Mesothelial cell of epicardium (in vitro differentiated cells): ENCODE measurements at places on chromosomes 2 and 18.

DNA sequence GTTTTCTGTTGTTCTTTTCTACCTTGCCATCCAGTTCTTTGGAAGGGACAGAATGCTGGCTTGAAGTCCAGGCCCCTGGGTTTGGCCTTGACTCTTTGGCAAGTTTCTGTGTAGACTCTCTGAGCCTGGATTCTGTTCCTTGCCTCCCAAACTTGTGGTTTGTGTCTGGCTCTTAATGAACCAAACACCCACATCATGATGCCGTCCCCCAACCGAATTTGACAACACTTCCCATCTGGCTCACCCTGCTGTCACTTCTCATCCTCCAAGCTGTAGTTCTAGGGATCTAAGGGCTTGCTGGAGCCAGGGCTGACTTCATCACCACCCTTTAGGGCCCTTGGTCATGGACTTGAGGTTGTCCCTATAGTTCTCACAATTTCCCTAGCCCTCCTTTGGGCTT is 68.9 kb upstream of the CELF4 start:
- no peak for DNase-seq

DNA sequence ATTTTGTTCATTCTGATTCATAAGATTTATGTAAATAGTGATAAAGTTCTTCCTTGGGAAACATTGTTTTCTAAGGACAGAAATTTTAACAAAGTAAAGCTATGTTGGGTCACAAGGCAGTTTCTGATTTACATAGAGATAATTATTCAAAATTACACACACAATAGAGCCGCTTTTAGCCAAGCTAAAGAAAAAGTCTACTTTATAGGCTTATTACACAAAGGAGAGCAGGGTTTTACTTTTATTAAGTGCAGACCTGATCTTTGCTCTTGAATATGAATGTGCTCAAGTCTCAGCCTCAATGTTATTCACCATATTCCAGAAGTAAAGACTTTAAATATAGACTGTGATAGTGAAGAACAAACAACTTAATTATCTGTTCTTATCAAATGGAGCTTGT is 787.8 kb upstream of the LINC00305 start:
- DNase-seq, result no peak

- DNase-seq, result no peak
Measured at GRCh38 chr2:168907940-168908662, 7.0 kb downstream of the G6PC2 start.

GRCh38 chr18:22667616-22668422 is 250.1 kb upstream of the CTAGE1 start:
- no peak for DNase-seq

DNA sequence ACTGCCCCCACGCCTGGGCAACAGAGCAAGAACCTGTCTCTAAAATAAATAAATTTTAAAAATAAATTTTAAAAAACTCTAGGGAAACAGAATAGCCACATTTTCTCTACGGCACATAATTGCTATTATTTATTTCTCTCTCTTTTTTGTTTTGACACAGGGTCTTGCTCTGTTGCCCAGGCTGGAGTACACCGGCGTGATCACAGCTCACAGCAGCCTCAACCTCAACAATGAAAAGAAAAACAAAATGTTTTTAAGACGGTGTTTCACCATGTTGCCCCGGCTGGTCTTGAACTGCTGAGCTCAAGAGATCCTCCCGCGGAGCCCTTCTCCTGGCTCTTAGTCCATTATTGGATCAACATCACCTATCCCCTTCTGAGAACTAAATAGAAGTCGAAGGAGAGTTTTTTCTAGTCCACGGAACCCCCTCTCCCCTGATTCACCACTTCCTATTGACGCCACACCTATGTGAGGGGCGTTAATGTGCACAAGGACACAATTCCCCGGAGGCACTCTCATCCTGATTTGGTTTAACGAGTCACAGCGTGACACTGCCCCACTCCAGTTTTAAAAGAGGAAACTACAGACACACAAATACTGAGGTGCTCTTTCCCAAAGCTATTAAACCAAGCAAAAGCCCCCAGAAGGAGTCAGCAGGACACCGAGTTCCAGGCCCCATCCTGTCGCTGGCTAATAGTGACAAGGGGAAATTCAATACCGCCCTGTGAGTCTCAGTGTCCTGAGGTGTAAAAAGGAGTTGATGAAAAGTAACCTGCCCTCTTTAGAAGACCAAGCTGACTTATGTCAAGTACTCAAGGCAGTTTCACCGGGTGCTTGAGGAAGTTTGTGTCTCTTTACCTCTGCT is 1.1 kb downstream of the NPC1 start:
- no peak for DNase-seq
